WTC11 (cell line): ENCODE measurements at places on chromosomes 5 and 9. TPM values are rescaled to one million over a fixed set of nuclear protein-coding genes. Genes with fewer than 3 reads are reported as not detected.
A peak's percentile ranks its signal among the peaks of the same experiment; 100 is the strongest.

The SLC25A2 gene
- 0.24 TPM in 1 of 3 replicates, not detected in the others for total RNA-seq

The SLC46A2 gene
- 0.07 TPM in 1 of 3 replicates, not detected in the others for total RNA-seq

The MARCOL gene
- not detected in 3 replicates for total RNA-seq

The TTC16 gene
- total RNA-seq: not detected in 3 replicates

- DNase-seq: peak; percentile 51
Observed at GRCh38 chr5:84274585-84275468, 109.9 kb downstream of the EDIL3 start.

DNA sequence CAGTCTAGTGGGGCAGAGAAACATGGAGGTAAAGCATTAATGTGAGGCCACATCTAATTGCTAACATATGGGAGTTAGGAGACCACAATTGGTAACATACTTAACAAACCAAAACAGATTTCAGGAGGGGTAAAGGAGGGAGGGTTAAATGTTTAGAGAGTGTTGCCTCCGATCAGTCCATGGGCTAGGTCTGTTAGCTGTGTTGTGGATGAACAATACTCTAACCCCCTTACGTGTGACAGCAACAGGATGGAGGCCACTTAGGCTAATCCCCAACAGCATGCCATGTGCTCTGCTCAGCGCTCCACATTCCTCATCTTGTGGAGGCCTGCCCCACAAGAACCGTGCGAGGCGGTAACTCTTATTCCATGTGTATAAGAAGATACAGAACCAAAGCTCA lies 167.0 kb downstream of the CRB2 start:
- no peak for DNase-seq

DNA sequence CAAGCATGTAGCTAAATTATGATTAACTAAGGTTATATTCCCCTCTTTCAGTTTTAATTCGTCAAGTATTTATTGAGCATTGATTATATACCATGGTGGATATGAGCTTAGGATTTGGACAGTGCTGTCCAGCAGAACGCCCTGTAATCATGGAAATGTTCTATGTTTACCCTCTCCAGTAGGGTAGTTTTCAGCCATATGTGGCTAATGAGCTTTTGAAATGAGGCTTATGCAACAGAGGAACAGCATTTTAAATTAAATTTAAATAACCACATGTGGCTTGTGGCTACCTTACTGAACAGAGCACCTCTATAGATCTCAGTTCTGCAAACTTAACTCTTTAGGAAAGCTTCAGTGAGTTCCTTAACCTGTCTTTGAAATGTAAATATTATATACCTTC lies 59.1 kb downstream of the JMY start:
- no peak for DNase-seq

DNA sequence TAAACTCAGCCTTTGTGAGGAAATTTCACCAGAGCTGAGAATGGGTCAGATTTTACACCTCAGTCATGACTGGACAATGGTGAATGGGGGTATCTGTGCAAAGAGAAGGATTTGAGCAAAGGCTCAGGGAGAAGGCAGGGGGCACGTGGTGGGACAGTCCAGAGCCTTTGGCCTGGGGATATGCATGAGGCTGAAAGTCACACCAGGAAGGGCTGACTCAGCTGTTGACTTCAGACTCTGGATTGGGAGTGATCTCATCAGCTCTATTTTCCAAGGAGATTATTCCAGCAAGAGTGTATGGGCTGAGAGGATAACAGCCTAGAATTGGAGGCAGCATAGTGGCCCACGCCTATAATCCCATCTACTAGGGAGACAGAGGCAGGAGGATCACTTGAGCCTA lies 53.6 kb downstream of the SAXO1 start:
- DNase-seq: no peak

DNA sequence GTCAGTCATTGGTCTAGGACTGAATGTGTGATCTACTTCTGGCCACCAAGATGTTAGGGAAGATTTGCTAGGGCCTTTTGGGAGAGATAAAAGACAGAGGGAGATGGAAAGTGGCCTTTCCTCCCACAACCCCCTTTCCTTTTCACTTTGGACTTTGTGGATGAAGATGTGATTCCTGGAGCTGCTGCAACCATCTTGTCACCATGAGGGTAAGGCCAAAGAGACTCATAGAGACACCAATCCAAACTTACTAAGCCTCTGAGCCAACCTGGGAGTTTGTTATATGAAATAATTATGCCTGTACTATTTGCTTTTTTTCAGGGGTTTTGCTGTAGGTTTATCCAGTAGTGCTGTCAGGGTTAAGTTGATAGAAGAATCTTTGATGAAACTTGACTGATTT lies 111.8 kb upstream of the SMIM23 start:
- DNase-seq: no peak
